ENCODE measurements at places on chromosomes 3 and 15.

DNA sequence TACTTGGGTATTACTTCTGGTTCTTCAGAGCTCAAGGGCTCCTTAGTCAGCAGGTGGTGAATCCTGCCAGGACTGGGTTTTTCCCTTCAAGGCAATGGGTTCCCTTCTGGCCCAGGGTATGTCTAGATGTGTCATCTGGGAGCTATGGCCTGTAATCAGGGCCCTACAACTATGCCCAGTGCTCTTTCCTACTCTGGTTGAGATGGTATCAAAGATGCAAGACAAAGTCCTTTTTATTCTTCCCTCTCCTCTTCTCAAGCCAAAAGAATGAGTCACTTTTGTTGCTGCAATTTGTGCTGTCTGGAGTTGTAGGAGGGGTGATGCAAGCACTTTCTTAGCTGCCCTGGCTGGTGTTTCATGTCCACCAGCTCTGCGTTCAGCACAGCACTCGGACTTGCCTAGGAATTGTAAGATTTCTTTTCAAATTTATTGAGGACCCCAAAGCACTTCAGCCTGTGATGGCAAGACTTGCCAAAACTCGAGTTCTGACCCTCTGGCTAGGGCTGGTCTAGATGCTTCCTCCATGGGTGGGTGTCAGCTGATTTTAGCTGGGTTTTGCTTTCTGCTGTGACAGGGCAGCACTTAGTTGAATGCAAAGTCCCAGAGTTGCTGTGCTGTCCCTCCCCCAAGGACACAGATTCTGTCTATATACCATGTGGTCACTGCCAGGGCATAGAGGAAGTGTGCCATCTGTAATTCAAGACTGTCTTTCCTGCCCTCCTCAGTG is 129.2 kb upstream of the CBLB start:
- DNase-seq = no peak

- DNase-seq = peak; percentile 72
These were observed 22.4 kb upstream of the CELF6 start for GRCh38 chr15:72342385-72342784.

DNA sequence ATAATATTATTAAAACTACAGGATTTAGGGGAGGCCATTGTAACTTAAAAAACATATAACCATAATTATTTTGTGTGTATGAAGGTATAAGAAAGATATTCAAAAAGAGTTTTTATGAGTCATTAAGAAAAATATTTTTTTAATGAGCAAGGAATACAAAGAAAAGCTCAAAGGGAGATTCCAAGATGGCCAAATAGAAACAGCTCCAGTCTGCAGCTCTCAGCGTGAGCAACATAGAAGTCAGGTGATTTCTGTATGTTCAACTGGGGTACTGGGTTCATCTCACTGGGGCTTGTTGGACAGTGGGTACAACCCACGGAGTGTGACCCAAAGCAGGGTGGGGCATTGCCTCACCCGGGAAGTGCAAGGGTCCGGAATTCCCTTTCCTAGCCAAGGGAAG is 336.1 kb downstream of the TBL1XR1 start:
- DNase-seq = no peak

DNA sequence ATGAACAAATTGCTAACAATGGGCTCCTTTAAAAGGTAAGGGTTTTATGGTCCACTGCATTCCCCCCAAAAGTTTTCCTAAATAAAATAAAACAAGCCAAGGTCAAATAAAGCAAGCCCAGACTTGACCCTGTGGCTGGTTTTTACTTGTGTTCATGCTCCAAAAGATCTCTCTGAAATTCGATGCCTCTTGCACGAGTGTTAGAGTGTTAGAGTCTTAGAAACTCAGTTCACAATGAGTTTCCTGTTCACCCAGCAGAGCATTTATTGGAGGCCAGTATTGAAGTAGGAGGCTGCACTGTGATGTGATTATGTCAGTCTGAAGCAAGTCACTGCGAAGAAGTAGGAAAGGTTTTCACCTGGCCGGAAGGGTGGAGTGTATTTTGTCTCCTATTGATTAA is 59.9 kb upstream of the LRTM1 start:
- DNase-seq = no peak

- no peak for DNase-seq
These were observed 41.3 kb upstream of the SLC22A13 start for GRCh38 chr3:38224357-38224756.

- no peak for DNase-seq
These were observed 110.0 kb upstream of the MEF2A start for GRCh38 chr15:99455789-99456160.

DNA sequence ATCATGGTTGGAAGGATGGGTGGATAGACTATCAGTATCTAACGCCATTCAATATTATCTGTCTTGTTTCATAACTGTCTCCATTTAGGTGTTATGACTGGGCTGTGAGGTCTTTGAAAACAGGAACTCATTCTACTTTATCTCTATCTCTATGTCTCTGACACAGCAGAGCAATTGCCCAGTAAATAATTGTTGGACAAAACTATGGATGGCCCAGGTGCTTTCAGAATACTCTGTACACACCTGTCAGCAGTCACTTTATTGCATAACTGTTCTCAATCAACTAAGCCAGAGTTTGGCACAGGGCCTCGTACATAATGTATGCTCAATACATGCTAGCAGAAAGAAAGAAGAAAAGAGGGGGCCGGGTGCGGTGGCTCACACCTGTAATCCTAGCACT is 210.3 kb downstream of the OPA1 start:
- DNase-seq = no peak

DNA sequence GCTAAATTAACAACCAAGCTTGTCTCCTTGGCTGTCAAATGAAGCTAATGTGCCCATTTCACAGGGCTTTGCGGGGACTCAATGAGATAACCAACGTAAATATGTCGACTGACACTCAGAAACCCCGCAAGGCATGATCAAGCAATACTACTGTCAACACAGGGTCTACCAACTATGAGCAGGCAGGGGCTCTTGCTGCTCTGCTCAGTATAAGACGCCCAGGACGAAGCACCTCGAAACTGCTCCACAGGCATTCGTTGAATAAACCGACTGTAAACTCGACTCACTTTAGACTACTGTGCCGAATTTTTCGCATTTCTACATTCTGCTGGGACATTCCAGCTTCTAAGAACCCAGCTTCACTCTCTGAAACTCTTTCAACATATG is 55.0 kb downstream of the FEZF2 start:
- peak; percentile 5 for DNase-seq

DNA sequence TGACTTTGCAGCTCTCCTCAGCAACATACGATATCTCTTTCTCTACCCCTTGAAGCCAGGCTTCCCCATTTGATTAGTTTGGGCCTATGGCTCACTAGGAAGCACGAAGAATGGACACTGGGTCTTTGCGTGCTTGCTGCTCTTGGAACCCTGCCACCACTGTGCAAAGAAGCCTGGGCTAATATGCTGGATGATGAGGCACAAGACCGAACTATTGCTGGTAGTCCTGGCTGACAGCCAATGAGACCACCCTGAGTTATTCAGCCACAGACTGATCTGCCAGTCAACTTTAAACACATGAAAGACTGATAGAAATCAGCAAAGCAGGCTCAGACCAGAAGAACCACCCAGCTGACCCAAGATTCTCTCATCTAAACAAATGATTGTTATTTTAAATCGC is 250.3 kb downstream of the CBLB start:
- DNase-seq = no peak

DNA sequence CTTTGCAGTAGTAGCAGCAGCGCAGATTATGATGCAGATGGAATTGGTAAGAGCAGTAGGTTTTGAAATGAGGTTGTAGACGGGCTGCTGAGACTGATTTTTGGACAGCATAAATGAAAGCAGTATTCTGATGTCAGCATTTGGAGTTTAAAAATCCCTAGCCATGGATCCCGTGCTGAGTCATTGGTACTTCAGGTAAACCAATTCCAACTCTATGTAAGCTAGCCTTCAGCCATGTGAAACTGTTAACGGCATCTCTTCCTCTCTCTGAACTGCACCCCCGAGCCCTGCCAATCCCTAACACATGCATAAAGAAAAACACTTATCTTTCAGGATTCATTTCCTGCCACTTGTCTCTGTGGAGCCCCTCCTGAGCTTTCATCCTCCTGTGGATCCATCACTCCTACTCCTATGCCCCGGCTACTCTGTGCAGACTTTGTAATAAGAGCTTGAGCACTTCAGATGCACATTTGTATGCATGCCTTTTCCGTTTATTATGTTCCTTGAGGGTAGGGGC is 119.0 kb downstream of the AKAP13 start:
- DNase-seq = no peak

DNA sequence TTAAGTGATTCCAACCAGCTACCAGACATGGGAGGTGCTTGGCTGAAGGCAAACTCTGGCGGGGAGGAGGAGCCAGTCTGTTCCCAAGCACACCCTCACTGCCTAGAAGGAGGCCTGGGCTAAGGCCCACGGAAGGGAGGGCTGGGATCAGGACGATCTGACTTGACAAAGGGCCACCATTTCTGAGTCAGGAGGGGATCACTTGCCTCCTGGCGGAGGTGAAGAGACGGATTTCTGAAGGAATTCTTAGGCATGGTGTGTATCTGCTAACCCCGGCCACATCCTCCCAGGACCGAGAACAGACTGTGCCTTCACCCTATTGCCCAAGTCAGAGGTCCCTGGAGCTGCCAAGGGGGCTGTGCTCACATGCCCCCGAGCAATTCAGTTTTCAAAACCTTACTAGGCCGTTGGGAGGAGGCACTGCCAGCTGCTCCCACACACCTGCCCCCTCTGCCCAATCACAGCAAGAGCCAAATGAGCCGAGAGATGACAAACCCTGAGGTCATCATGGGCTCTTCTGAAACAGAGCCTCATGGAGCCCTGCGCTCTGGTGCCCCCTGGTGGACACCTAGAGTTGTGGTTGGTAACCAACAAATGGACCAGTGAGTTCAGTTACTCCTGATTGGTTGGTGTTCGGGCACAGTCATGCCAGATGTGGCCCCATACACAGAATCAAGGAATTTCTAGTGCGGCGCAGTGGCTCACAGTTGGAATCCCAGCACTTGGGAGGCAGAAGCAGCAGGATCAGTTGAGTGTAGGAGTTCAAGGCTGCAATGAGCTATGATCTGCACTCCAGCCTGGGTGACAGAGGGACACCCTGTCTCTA is 6.5 kb upstream of the TNK2 start:
- peak; percentile 94 for DNase-seq

DNA sequence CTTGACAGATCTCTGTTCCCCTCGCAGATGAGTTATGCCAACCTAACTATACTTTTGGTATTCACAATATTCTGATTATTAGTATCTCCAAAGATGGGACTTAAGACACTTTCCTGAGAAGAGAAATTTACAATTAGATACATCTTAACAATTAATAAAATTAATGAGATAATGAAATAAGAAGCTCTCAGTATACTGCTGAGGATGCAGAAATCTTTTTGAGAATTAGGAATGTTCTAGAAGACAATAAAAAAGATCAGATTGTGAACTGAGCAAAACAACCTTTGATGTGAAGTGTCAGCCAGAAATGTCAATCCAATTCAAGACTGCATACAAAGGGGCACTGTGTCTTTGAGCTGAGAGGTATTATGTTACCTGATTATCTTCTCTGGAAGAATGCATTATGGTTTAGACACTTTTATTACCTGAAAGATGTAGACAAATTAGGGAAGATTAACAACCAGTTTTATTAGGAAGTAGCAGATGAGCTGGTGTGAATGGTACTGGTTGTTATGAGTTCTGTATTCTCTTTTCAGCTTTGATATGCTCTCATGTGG is 262.9 kb downstream of the TIGIT start:
- no peak for DNase-seq

GRCh38 chr15:75456710-75457109 is 5.2 kb upstream of the SIN3A start:
- DNase-seq = no peak

GRCh38 chr3:25349095-25349494 is 79.0 kb upstream of the RARB start:
- no peak for DNase-seq

- no peak for DNase-seq
These were observed 16.8 kb downstream of the MEF2A start for GRCh38 chr15:99582508-99582960.

DNA sequence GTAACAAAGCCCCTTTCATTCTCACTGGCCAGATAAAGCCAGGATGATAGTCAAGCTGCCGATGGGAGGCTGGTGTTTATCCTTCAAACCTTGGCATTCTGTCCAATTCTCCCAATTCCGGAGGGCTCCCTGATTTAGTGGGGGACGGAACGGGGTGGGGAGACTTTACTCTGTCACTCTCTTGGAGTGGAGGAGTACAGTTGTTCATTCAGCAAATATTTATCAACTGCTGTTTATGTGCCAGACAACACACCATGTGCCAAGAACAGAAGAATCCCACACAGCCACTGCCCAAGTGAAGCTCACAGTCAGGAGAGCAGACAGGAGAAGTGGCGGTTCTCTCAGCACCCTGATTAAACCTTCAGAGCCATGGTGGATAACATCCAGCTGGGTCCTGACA is 63.3 kb downstream of the WNT5A start:
- no peak for DNase-seq

- peak; percentile 59 for DNase-seq
These were observed 222.1 kb downstream of the THSD4 start for GRCh38 chr15:71337197-71337845.

GRCh38 chr15:65962187-65962586 is 92.9 kb downstream of the RAB11A start:
- no peak for DNase-seq

- DNase-seq = no peak
These were observed 610 bp downstream of the LIPC start for GRCh38 chr15:58432401-58432800.

- DNase-seq = no peak
These were observed 80.1 kb downstream of the DNAH12 start for GRCh38 chr3:57464011-57464410.

DNA sequence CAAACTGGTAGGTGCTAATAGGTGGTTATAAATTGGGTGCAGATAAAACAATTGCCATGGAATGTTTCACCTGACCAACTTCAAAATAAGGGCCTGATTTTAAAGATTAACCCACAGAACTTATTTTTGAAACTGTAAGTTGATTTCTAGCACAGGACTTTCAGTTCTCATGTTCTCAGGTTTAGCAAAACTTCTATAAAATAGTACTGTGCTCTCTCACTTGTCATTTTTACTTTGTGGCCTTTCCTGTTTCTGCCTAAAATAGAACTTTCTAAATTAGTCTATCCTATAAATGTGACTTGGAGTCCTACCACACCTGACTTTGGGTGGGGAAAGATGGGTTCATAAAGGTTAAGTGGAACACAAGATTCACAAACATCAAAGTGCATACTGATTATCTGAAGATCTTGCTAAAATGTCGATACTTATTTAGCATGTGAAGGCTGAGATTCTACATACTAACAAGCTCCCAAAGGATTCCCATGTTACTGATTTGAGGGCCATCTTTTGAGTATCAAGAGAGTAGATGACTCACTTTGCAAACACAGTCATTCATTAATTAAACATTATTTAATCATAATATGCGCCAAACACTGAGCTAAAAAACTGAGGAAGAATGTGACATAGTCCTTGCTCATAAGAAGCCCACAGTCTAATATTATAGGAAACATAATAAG is 38.6 kb downstream of the BTLA start:
- DNase-seq = no peak

GRCh38 chr15:99335508-99335907 is 84.2 kb downstream of the LRRC28 start:
- no peak for DNase-seq

DNA sequence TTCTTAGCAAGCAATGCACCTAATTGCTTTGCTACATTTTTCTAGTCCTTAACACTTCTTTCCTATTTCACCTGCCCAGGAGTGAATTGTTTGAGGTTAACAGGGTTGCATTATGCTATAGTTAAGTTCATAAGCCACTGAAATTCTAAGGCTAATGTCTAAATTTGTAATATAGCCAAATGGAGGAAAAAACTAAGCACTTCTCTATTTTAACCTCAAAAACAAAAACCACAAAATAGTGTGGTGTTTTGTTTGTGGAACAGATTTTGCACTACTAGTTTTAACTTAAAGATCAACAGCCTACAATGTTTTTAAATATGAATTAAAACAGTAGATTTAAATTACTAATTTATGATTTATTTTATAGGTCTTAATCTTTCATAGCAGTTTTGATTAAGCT is 5.5 kb downstream of the ATOSA start:
- DNase-seq = no peak

All from iPS-NIHi11 (cell line).